ENCODE measurements at places on chromosomes 12 and 14.

GRCh38 chr12:7264538-7264937, 39.3 kb upstream of the ACSM4 start:
- no peak for DNase-seq

DNA sequence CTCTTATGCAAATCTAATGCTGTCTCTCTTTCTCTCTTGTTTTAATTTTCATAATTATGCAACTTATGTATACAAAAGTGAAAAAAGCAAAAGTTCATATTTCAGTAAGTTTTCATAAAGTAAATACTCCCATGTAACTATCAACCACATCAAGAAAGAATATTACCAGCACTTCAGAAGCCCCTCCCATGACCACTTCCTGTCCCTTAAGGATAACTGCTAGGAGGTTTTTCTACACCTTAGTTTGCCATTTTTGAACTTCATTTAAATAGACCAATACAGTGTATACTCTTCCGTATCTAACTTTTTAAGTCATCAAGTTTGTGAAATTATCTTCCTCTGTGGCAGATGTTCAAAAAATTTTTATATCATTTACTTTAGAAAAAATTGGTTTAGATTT, 547 bp upstream of the OR4K15 start:
- peak; percentile 44 for DNase-seq

DNA sequence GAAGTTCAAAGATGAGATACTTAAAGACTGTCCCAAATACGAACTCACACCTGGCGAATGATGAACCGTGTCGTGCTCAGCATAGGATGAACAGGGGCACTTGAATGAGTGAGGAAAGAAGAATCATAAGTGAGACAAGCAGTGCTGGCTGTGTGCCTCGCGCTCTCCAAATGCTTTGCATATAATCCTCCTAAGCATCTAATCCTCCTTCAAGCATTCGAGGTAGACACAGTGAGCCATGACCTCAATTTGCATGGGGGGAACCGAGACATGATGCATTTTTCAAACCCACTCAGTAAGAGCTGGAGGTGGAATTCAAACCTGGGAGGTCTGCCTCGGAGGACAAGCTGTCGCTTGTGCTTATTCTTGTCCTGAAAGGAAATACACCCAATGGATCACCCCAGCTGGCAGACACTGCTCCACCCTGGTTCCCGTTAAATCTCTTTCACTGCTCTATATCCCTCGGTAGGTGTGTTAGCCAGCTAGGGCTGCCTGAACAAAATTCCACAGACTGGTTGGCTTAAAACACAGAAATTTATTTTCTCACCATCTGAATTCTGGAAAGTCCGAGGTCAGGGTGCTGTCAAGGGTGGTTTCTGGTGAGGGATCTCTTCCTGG, 274.0 kb downstream of the SLC15A4 start:
- DNase-seq: no peak

DNA sequence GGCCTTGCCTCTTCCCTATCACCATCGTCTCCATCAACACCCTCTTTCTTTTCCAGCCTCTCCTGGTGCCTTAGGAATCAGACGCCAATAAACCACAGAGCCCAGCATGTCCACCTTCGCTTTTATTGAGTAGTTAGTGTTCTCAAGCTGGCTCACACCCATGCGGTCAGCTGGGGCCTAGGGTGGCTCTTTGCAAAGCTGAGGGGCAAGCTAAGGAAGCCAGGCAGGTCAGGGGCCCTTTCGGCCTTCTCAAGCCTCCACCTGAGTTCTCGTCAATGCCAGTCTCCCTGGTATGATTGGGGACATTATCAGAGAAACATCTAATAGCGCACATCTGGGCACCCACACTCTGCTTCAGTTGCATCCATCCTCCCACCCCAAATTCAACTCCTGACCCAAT, 737 bp upstream of the TEX52 start:
- DNase-seq: no peak

- no peak for DNase-seq
Measured at GRCh38 chr12:80087486-80088213, 11.7 kb upstream of the OTOGL start.

DNA sequence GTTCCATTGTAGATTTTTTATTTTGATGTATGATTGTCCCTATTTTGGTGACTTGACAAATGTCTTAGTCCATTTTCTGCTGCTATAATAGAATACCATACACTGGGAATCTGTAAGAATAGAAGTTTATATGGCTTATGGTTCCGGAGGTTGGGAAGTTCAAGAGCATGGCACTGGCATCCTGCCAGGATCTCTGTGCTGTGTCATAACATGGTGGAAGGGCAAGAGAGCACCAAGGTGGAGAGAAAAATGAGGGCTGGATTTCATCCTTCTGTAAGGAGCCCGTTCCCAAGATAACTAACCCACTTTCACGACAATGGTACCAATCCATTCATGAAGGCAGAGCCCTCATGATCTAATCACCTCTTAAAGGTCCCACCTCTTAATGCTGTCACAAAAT, 176.7 kb downstream of the TMEM132D start:
- no peak for DNase-seq

GRCh38 chr12:75651342-75651695, 139.9 kb upstream of the KRR1 start:
- DNase-seq: no peak

GRCh38 chr12:96770219-96771102, 136.6 kb upstream of the NEDD1 start:
- DNase-seq: no peak

GRCh38 chr12:83656004-83656403, 969.3 kb downstream of the TMTC2 start:
- no peak for DNase-seq

- DNase-seq: peak; percentile 76
Measured at GRCh38 chr12:119989731-119990381, 820 bp downstream of the BICDL1 start.

DNA sequence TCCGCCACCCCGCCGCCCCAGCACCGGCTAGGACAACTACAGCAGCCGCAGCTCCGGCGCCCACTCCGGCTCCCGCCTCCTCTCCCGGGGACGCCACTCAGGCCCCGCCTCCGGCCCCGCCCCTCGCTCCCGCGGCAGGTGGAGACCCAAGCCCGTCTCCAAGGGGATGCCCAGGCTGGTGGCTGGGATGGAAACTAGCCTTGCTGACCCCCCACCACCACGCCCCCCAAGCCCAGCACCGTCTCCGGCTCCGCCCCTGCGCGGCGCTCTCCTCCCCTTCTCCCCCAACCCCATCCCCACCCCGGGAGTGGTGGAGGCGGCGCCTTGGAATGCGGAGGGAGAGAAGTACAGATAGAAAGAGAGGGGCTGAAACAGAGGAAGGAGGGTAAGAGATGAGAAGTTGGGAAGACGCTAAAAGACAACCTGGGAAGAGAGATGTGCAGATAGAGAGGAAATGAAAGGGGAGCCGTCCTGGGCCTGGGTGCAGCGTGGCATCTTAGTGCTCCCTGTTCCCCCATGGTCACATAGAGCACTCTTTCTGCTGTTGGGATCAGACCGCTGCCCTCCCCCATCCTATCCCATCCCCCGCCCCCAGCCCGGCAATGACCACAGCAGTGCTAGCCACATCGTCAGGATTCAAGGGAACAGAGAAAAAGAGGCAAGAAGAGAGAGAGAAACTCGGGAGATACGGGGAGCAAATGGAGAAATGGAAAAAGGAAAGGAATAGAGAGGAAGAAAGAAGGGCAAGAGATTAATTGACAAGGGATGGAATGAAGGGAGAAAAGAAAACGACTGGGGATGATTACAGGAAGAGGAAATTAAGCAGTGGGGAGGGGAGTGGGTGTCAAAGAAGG, at the start of gene ITGA7:
Gene ITGA7 (minus strand): TSS at position 64 of the 854 bp plus-strand sequence. CDS start 222 bp downstream, outside the sequence.
- peak; percentile 81 for DNase-seq

All from CD4-positive, alpha-beta T cell treated with Interleukin-6 for 4 hours (primary cell).